Right renal cortex interstitium (tissue), 3 donors: ENCODE measurements at places on chromosomes 11 and 22. TPM values are rescaled to one million over a fixed set of nuclear protein-coding genes. Genes with fewer than 3 reads are reported as not detected.

ABCG4 gene
- polyA plus RNA-seq, result 0.74 TPM

CCDC188 gene
- 0.71 TPM for polyA plus RNA-seq

RTN4RL2 gene
- polyA plus RNA-seq, result 3.0 TPM

ARAP1 gene
- polyA plus RNA-seq, result 71.3 TPM

NCAM1 gene
- 69.3 TPM for polyA plus RNA-seq

B3GAT1 gene
- polyA plus RNA-seq, result 3.3 TPM

NFRKB gene
- polyA plus RNA-seq, result 40.1 TPM

SCGB1D4 gene
- not detected for polyA plus RNA-seq

OR10W1 gene
- polyA plus RNA-seq, result not detected

APOBEC3B gene
- 5.8 TPM for polyA plus RNA-seq
